ENCODE measurements at places on chromosomes 2 and 18.
A peak's percentile ranks its signal among the peaks of the same experiment; 100 is the strongest.

DNA sequence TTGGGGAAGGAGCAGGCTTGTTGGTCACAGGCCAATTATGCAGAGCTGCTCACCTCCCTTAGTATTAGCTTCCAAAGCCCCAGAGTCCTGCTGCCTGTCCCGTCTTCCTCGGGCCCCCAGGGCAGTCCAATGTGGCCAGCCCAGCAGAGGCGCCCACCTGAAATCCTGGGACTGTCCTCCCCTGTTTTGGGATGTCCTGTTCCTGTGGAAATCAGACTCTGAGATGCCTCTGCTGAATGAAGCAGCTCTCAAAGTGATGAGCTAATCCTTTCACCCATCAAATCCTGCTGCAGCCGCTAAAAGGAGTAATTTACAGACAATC, 105.3 kb downstream of the CABLES1 start:
- DNase-seq = no peak

DNA sequence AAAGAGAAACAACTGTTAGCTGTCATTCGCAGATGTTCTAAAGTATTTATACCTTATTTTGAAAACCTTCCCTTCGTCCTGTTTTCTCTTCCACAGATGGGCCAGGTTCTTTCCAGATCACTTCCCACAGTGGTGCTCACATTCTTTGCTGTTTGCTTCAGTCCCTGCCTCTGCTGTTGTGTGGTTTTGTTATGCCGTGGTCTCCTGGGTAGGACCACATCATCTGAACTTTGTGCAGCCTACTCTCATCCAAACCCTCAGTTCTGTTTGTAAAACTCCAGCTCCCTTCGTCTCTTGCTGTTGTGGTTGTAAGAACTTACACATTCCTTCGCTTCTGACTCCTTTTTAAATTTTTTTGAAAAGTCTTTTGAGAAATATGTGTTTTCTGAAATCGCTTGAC, 38.1 kb downstream of the ZNF236 start:
- DNase-seq = no peak

DNA sequence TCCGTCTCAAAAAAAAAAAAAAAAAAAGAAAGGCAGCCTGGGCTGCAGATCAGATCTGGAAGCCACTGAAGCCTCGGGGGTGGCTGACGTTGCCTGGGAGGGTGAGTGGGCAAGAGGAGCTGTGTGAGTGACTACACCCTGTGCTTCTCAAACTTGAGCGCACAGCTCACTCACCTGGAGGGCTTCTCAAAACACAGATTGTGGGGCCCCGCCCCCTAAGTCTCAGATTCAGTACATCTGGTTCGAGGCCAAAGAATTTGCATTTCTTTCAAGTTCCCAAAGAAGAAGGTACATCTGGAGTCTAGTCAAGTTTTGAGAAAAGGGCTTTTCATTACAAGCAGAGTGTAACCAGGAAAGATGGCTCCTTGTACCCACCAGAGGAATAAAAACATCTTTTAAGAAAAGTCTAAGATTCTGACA, 97.7 kb upstream of the CAB39 start:
- DNase-seq = peak; percentile 90

- DNase-seq = no peak
These were observed 739 bp downstream of the PKDCC start for GRCh38 chr2:42048299-42049220.

GRCh38 chr2:119723186-119723585, 36.5 kb upstream of the PTPN4 start:
- no peak for DNase-seq

- no peak for DNase-seq
These were observed 229.9 kb upstream of the CRIM1 start for GRCh38 chr2:36125702-36126101.

- no peak for DNase-seq
These were observed 88.7 kb downstream of the MYO1B start for GRCh38 chr2:191333911-191334357.

DNA sequence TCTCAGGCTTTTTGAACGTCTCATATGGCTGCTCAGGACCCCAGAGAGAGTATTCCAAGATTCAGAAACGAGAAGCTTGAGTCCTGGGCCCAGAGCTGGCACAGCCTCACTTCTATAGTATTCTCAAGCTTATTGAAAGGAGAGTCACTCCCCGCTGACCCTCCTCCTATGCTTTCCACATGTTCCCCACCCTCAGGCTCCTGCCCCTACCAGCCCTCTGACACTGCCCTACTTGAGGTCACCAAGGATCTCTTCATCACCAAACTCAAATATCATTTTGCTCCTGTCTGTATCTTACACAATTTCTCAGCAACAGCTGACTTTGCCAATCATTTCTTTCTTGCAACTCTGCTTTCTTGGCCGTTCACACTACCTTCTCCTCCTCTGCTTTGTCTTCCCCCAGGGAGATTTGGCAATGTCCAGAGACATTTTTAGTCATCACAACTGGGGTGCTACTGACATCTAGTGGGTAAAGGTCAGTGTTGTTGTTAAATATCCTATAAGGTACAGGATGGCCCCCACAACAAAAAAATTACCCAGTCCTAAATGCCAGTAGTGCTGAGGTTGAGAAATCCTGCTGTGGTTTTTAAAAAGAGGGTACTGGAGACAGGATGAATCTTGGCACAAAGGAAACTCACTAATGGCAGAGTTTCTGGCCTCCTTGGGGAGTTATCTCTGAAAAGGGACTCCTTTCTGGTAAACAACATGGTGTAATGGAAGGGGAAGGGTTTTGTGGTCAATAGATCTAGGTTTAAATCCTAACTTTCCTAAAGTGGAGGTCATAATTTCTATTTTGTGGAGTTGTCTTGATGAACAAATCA, 26.9 kb upstream of the INSIG2 start:
- peak; percentile 92 for DNase-seq

DNA sequence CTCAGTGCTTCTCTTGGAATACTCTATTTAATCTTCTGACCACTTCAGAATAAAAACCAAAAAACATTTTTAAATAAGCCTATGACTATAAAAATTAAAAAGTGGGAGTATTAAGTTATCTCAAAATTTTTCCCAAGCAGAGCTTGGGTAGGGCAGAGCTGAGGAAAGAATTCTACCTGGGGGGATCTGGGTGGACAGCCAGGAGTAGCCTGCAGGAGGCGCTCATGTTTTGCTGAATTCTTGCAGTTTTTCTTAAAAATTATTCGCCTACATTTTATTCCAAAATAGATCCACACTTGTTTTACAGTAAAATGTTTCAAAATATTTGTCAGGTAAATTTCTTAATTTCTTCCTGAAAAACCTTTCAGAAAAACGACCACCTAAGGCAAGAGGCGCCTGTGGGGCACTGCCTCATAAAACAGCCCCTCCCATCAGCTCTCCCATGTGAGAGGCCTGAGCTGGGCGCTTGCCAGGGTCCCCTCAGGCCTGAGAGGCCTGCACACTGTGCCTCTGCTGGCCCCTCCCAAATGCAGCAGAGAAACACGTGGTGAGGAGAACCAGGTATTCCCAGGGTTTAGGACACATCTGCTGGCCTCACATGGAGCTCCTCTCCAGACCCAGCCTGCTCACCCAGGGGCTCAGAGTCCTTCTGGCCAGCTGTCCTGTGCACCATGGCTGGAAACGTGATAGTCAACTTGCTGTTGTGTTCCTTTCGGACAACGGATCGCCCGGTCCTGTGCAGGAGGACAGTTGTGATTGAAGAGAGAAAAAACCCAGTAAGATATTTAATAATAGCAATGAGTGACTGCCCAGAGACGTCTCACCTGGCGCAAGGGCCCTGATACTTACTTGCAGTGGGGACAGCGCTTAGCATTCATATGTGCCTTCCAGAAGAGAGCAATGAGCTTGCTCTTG, 17.5 kb downstream of the POLR1A start:
- no peak for DNase-seq

DNA sequence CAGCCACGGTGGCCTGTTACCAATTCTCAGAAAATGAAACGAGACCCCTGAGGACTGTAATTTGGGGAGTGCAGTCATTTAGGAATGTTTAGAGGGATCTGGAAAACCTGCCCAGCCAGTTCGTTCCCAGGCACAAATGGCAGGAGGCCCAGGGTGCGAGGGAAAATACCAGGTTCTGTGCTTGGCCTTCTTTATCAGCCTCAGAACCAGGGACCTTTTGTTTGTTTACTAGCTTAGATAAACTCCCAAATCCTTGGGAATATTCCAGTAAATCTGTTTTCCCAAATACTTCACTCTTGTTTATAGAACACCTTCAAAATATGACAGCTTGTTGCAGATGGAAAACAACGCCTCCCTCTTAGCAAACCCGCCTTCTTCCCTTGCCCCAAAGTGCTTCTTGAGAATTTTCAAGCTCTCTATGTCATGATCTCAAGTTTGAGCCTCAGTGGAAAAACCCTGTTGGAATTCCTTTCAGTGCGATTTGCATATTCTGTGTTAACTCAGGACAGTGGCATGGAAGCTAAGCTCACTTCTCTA, 400.3 kb upstream of the SMIM21 start:
- DNase-seq = no peak

DNA sequence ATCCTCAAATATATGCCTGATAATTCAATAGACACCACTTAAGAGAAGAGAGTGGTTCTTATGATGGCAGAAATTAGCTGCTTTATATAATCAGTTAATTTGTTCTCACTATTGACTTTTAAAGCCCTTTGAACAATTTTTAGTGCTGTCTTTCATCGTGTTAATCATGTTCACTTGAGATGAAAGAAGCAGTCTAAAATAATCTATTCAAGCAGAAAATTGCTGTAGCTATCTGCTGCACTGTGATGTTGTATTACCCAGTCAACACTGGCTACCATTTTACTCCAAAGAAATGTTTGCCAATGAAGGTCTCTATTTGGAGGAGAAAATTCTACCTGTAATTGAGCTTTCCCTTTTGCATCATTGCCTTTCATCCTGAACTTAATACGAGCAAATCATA, 459.8 kb upstream of the FSIP2 start:
- no peak for DNase-seq

DNA sequence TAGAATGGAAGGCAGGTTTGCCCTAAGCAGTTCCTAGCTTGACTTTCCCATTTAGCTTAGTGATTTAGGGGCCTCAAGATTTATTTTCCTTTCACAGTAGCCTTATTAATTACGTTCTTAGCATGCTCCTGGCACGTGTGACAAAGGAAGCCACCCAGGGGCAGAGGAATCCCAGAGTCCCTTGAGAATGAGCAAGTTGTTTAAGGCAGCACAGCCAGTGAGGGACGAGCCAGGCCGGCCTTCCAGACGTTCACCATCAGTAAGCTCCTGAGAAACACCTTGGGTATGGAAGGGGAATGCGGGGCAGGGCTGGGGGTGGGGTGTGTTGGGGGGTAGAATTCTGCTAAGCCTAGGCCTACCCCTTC, 76.3 kb downstream of the SOWAHC start:
- DNase-seq = no peak

- DNase-seq = no peak
These were observed 31.0 kb upstream of the WDSUB1 start for GRCh38 chr2:159317392-159318088.

DNA sequence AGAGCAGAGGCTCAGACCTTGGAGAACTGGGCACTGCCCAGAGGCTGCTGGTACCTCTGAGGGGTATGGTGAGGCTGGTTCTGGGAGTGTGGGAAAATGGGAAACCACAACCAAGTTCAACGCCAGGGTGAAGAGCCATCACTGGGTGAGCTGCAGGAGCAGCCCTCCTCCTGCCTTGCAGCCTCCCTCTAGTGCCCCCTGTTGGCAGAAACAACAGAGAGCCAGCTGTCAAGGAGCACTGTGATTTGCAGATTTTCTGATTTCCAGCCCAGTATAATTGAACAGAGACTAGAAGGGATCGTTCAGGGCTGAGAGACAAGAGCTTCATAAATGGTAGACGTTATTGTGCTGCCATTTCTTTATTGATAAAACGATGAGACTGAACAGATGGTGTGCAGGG, 50.5 kb downstream of the MAPK4 start:
- peak; percentile 78 for DNase-seq

- no peak for DNase-seq
These were observed 850.4 kb downstream of the GALR1 start for GRCh38 chr18:78099979-78100588.

DNA sequence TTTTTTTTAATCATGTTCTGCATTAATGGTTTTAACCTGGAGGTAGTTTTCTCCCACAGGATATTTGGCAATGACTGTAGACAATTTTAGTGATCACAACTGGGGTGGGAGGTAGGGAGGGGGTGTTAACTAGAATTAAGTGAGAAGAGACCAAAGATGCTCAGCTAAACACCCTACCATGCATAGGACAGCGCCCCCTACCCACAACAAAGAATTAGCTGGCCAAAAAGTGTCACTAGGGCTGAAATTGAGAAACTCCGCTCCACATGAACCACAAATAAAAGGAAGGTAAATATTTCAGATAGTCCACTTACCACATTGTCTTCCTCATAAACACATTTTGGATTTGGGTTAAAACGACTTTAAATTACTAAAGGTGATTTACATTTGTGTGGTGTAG, 942.6 kb downstream of the SUCLG1 start:
- no peak for DNase-seq

GRCh38 chr2:226578373-226578772, 221.2 kb downstream of the IRS1 start:
- DNase-seq = no peak

DNA sequence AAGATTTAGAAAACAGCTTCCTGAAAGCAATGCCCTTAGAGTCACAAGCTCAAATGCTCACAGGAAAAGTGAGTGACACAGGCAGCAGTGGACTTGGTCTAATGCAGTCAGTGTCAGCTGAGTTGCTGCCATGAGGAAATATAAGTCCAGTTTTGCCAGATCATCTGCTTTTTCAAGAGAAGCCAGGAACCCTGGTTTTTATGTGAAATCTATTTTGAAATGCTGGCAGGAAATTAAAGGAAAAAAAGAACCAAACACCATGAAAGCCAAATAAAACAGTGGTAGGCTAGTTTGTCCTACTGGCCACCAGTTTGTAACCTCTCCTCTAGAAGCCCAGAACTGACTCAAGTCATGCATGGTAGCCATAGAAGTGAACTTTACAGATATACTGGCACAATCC, 109.2 kb downstream of the THADA start:
- no peak for DNase-seq

GRCh38 chr2:168730344-168730743, 72.1 kb upstream of the NOSTRIN start:
- no peak for DNase-seq

DNA sequence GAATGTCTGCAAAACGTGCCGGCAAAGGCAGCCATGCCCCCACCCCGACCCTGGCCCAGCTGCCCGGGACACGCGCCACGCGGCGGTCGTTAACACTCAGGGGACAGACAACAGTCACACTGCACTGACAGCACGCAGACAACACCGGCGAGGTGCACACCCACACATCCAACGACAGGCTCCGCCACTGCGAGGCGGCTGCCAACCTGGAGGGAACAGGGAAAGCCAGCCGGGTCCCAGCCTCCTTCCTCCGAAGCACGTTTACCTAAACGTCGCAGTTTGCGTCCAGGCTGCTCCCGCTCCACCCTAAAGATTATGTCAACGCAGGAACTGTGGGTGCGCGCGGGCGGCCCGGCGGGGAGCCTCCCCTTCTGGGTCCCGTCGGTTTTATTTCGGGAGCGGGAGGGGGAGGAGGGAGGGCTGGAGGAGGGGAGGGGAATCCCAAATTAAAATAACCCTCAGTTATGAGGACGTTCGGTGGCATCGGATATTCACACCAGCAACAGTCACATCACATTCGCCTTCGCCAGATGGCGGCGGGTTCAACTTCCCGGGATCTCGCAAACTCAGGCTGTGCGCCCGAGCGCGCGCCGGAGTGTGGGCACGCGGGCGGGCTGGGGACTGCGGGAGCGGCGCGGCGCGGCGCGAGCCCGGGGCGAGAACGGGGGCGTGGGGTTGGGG, 644 bp downstream of the PTGR3 start:
- DNase-seq = peak; percentile 69
